H1 (cell line): ENCODE measurements at places on chromosomes 5 and 9.

GRCh38 chr5:40904205-40904993 is 4.9 kb upstream of the C7 start:
- DNase-seq, result peak; percentile 68

DNA sequence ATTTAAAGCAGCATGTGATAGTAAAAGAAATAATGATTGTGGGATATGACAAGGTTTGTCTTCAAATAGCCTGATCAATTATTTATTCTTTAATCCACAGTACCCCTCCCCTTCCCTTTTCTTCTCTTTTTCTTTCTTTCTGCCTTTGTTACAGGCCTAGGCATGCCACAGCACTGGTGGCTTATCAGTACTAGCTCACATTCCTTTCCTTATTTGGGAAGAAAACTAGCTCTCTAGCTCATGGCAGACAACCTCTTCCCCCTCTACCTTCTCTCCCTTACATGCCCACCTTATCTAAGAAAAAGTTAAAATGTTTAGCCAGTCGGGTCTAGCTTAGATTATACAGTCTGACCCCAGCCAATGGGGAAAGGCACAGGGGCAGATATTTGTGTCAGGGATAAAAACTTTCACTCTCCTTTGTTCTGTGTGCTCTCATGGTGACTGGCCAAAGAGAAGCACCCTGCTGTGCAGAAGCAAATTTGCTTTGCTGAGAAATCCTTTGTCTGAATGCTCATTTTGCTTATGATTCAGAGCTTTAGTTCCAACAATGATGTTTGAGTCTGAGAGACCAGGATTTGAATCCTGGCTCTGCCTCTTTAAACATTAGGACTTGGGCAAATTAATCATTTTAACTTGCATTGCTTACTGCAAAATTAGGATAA is 75.8 kb upstream of the CDH12 start:
- DNase-seq, result peak; percentile 3

- no peak for DNase-seq
Observed at GRCh38 chr5:57784121-57784520, 301.5 kb upstream of the ACTBL2 start.

GRCh38 chr5:57618767-57619381 is 136.3 kb upstream of the ACTBL2 start:
- no peak for DNase-seq

- DNase-seq, result no peak
Observed at GRCh38 chr5:103041071-103041676, 78.8 kb downstream of the GIN1 start.

GRCh38 chr5:160082614-160083500 is 36.4 kb downstream of the PWWP2A start:
- no peak for DNase-seq

GRCh38 chr9:72674961-72675360 is 153.6 kb downstream of the TMC1 start:
- DNase-seq, result no peak

DNA sequence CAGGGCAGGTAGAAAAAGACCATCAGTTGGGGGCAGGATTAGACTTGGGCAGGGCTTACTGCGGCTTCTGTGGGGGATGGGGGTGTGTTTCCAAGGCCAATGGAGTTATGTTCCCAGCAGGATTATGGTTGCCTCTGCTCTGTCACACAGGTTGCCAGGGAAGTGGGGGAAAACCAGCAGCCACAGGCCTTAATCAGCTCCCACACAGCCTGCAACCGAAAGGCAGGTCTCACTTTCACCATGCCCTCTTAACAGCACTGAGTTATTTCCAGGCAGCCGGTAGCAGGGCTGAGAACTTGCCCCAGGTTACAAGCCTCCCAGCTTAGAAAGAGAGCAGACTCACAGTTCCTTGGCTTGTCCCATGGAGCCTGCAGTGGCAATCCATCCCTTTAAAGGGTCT is 205.5 kb downstream of the FGF10 start:
- DNase-seq, result no peak

DNA sequence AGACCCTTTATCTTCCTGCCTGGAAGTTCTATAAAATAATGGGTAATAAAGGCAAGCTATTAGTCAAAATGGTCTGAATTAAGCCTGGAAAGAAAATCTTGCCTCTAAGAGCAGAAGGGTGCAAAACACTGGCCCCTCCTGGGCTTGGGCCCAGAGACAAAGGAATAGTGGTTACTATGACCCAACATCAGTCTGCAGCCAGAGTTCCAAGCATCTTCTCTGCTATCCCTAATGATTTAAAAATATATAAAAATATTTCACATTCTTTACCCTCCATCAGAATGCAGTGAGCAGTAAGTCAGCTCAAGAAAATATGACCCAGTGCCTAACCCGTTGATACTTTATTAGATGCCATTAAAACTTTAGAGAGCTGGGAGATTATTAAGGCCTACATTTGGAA is 14.7 kb downstream of the TNFAIP8 start:
- no peak for DNase-seq

GRCh38 chr5:103414604-103415003 is 148.0 kb downstream of the NUDT12 start:
- no peak for DNase-seq

DNA sequence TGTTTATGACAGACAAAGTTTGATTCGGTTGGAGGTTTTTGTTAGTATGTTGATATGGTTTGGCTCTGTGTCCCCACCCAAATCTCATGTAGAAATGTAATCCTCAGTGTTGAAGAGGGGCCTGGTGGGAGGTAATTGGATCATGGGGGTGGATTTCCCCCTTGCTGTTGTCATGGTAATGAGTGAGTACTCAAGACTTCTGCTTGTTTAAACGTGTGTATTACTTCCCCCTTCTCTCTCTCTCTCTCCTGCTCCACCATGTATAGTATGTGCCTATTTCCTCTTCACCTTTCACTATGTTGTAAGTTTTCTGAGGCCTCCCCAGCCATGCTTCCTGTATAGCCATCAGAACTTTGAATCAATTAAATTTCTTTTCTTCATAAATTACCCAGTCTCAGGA is 415.1 kb downstream of the HCN1 start:
- no peak for DNase-seq

GRCh38 chr5:135332519-135333150 is 66.4 kb downstream of the MACROH2A1 start:
- DNase-seq, result no peak

GRCh38 chr9:33452828-33453271 is 5.5 kb upstream of the AQP3 start:
- peak; percentile 88 for DNase-seq

DNA sequence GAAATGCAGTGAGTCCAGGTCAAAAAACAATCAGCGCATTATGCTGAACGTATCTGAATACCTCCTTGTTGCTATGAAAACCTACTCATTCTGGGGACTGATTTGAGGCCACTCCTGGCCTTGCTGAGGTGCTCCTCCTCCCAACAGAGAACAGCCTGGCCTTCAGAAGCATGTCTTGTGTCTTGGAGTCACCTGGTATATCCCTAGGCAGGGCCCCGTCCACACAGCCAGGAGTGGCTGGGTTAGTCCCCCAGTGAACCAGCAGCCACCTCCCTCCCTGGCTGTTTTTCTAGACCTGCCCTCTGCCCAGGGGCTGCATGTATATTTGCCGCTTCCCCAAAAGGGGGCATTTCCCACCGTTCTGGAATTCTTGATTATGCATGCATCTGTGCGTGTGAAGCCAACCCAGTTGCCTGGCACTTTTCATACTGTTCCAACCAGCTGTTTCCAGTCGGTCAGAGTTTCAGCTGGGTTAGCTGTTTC is 99.2 kb upstream of the SPATA31C2 start:
- DNase-seq, result no peak

GRCh38 chr9:99894826-99895225 is 11.6 kb upstream of the STX17 start:
- no peak for DNase-seq

GRCh38 chr9:105344283-105344682 is 99.8 kb downstream of the SLC44A1 start:
- no peak for DNase-seq

DNA sequence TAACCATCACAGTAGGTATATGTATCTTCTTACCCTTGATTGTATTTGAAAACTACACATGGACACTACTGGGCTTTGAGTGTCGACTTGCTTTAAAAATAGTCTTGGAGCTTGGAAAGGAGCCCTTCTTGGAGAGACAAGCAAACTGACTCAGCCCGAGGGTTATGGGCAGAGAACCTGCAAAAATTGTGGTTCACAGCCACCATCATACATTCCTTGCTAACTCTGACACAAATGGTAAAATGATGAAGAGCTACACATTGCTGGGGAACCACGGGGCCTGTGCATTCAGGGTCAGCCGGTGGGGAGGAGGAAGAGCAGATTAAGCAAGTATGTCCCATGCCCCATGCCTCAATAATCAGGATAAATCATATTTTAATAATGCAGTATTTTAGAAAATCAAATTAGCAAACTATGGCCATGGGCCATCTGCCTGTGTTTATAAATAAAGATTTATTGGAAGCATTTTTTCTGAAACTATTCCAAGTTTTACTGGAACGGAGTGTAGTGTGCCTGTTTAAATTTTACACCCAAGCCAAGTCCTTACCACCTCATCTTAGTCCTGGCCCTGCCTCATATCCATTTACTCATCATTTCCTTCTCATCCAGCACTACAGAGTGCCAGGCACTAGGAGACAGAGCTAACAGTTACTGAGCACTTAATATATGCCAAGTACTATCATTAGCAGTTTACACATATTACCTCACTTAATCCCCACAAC is 195.7 kb downstream of the PALM2AKAP2 start:
- DNase-seq, result no peak

GRCh38 chr5:180209137-180209581 is at the start of gene RASGEF1C:
Gene RASGEF1C (minus strand): TSS chr5:180209211. CDS start chr5:180138052, 71,159 bp downstream.
- DNase-seq, result no peak

DNA sequence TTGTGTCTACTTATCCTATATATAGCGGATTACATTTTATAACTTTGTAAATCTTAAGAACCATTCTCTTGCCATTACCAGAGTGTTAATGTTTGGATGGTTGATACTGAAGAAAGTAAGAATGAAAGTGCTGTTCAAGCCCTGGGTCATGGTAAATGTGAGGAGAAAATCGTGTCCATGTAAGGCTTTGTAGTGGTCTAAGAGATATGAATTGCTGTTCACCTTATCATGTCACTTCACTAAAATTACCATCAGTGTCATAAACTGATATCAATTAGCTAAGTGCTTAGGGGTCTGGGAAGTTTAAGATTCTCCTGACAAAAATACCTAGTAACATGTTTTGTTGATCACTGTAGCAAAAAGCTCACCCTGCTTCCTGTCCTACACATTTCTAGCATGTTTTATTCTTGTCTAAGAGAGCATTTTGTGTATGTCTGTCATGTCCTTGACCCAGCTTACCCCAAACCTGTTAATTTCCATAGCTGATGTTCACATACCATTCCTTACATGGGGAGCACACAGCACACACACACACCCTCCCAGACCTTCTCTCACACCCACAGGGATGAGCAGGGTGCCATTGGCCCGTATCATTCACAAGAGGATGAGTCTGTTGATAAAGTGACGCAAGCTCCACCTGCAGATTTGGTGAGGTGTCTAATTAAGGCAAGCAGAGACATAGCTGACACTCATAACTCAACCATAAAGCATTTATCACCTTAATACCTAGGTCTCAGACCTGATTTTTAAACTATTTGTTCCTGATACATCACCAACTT is 125.1 kb upstream of the PAM start:
- DNase-seq, result no peak

GRCh38 chr5:131682826-131683225 is 47.8 kb upstream of the RAPGEF6 start:
- no peak for DNase-seq

DNA sequence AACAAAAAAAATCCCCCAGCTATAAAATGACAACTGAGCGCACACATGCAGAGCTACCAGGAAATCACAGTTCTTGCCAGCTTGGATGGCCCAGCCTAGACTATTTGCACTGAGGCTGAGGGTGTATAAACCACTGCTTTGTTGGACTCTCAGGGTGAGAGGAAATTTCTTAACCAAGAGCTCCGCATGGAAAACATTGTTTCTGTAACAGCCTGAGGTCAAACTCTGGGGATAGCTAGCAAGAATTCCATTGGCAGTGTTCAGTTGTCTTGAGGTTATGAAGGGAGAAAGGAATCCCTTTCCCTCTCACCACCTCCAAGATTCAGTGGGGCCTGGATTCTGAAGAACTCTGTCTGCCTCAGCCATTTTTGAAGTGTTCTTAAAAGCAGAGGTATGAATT is 360.0 kb downstream of the OSTF1 start:
- no peak for DNase-seq

- DNase-seq, result no peak
Observed at GRCh38 chr5:175170899-175171298, 273.1 kb downstream of the DRD1 start.

DNA sequence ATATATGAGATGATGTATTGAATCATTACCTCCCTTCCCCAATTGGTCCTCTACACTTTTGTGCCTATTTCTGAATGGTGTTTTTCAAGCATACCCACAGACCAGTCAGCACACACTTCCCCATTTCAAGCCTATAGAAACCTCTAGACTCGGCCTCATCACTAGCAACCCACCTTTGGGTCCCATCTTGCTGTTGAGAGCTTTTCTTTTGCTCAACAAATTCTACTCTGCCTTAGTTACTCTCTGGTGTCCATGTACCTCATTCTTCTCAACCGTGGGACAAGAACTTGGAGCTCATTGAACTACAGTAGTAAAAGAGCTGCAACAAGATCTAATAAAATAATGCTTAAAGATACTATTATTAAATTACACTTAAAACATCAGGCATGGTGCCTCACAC is 49.0 kb upstream of the KDM4C start:
- no peak for DNase-seq

DNA sequence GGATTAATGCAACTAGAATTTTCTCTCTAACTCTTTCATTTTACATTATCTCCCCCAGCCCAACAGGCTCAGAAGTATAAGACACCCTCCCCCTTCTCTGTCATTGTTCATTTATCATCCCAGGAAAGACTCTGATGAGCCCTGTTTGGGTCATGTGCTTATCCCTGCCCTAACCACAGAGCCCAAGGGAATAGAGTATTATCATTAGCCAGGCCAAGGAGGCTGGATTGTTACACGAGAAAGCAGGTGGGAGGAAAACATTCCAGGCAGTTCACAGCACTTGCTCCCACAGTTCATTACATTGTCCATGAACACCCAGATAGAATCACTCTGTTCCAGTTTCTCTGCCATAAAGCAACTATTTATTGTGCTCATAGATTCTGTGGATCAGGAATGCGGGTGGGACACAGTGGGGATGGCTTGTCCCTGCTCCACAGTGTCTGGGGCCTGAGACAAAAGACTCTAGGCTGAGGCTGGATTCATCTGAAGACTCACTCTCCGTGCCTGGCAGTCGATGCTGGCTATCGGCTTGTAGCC is 59.5 kb upstream of the TMEM215 start:
- no peak for DNase-seq

DNA sequence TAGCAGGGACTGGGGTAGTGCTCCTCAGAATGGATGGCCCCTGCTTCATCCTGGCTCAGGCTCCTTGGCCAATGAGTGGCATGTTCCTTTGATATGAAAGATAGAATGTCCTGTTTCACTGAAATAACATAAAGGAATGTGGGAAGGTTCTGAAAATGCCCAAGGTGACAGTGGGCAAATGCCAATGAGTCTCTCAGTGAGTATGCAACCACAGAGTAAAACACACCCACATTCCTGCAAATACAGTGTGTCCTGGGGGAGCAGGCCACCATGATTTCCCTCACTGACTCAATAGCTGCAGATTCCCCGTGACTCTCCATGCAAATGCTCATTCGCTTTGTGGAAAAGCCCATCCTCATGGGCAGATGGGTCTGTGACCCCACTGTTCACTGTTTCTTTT is 36.4 kb downstream of the ZNF366 start:
- no peak for DNase-seq
